ENCODE measurements at places on chromosomes 7 and 10. TPM values are rescaled to one million over a fixed set of nuclear protein-coding genes. Genes with fewer than 3 reads are reported as not detected.

TAS2R40 gene
- total RNA-seq: not detected

DNA sequence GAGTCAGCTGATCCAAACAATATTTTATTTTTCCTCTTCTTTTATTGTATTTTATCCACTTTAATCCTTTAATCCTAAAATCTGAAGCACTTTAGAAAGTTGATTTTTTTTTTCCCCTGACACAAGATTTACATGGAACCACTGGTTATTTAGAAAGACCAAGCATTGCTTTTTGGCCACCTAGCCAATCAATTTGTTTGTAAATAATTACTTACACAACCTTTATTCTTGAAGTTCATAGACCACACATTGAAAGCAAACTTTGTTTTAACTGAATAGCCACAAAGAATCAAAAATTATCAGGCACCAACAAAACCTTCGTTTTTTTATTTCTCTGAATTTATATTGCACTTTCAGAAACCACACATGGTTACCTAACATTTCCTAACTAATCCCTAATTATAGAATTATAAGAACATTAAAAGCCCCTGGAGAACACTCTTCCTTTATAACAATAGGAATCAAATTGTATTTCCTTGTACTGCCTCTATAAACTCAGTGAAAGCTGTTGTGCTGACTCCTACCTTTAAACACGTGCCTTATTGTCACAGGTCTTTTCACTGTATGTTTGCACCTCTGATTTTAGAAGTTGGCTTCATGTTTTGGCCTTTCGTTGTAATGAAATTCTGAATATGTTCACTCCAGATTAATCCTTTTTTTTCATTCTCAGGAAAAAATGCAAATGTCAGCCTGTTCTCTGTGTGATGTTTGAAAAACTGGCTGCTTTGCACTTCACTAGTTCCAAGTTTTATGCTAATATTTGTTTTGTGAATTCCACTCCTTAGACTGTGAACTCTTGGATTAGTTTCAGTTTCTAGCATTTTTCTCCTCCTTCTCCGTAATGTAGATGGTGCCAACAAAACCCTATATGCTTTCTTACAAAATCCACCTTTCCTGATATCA, 1511.9 kb downstream of the REEP3 start:
- peak overlapping the region; percentile 39 for H3K27ac ChIP-seq
- H3K4me1 ChIP-seq: no peaks in the 10 kb centered on the region
- H3K27me3 ChIP-seq: no peaks in the 10 kb centered on the region
- peak; percentile 31 for DNase-seq
- H3K4me3 ChIP-seq: no peak overlapping the region

GRCh38 chr7:18936265-18936664, 181.2 kb downstream of the TWIST1 start:
- no peaks in the 10 kb centered on the region for H3K4me1 ChIP-seq
- H3K27me3 ChIP-seq: no peaks in the 10 kb centered on the region
- H3K27ac ChIP-seq: no peak overlapping the region
- H3K4me3 ChIP-seq: no peak overlapping the region
- H3K36me3 ChIP-seq: no peaks in the 10 kb centered on the region
- DNase-seq: no peak

DNA sequence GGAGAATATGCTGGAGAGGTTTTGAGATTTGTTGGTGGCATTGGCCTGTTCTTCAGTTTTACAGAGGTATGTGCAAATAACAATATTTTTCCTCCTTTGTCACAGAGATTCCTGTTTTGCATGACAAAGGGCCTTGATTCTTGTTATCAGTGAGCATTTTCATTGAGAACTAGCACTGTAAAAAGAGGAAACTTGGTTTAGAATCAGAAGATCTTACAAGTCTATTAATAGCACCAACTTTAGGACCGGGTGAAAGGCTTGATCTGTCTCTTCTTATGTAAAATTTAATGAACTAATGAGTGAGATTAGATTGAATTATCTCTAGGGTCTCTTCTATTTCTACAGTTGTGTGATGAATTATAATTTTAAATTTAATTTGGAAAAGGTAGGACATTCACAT, 25.5 kb downstream of the TSPAN13 start:
- no peaks in the 10 kb centered on the region for H3K27me3 ChIP-seq
- H3K27ac ChIP-seq: no peak overlapping the region
- no peak overlapping the region for H3K4me3 ChIP-seq
- H3K36me3 ChIP-seq: no peaks in the 10 kb centered on the region
- no peak for DNase-seq
- no peaks in the 10 kb centered on the region for H3K4me1 ChIP-seq

GRCh38 chr7:130366564-130366963, 13.7 kb upstream of the CPA1 start:
- no peak overlapping the region for H3K4me3 ChIP-seq
- H3K27ac ChIP-seq: no peak overlapping the region
- peaks cover 2% of the 10 kb centered on the region for H3K4me1 ChIP-seq
- H3K36me3 ChIP-seq: no peaks in the 10 kb centered on the region

HECW1 gene
- 1.4 TPM for total RNA-seq

DNA sequence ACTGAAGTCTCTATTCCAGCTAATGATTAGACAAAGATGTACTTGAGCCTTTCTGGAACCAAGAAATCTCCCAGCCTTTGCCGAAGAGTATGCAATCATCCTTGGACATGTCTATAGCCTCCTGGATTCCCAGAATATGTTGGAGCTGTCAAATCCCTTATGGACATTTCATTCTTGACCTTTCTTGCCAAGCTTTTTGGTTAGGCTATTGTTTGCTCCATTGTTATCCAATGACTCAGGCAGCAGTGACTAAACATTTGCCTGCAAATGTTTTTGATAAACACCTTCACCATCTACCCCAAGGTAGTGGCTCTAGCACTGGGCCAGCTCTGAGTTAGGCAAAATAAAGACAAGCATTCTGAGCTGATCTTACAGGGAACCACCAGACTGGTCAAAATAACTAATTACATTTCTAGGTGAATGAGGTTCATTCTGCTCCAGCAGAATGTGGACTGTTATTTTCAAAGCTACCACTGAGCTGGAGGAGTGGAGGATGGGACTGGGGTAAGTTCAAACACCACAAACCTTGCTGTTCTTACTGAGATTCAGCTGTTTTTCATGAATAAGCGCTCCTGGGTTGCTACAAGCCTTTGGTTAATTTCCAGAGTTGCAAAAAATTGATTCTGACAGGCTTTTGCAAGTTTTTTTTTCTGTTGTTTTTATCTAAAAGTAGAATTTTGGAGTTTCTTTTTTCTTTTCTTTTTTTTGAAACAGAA, 81.0 kb downstream of the TMEM270 start:
- H3K4me3 ChIP-seq: no peak overlapping the region
- no peaks in the 10 kb centered on the region for H3K36me3 ChIP-seq
- H3K4me1 ChIP-seq: no peaks in the 10 kb centered on the region
- DNase-seq: no peak
- H3K27ac ChIP-seq: no peak overlapping the region
- H3K27me3 ChIP-seq: no peaks in the 10 kb centered on the region

DNA sequence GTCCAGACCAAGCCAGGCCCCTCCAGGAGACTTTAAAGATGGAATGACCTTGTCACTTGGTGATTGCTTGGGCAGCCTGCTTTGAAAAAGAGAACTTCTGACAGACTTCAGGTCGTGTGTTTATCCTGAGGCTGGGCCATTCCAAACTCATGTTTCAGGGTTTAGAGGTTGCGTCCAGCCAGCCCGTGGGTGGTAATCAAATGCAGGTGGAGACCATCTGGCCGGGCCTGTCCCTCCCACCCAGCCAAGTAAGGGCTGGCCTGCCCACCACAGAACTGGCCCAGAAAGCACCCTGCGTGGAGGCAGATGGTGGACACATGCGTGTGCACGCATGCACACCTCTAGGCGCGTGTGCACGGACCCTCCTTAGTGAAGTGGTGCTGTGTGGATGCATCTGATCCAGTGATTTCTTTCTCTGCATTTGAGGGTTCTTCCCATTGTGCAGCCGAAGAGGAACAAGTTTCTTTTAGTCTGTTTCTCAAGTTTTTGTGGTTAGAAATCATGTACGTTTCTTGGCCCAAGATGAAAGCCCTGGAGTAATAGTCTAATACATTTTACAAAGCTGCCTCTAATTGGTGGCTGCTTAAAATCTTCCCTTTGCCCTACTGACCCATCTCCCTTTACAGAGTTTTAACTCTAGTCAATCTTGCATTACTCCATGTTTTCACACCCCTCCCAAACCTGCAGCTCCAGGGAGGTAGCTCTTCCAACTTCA, 43.0 kb downstream of the SUFU start:
- no peak overlapping the region for H3K27ac ChIP-seq
- peaks cover 30% of the 10 kb centered on the region for H3K4me1 ChIP-seq
- no peak for DNase-seq
- H3K36me3 ChIP-seq: no peaks in the 10 kb centered on the region

Data from left lung (tissue), 14 donors.